ENCODE measurements at places on chromosomes 11 and 22.

DNA sequence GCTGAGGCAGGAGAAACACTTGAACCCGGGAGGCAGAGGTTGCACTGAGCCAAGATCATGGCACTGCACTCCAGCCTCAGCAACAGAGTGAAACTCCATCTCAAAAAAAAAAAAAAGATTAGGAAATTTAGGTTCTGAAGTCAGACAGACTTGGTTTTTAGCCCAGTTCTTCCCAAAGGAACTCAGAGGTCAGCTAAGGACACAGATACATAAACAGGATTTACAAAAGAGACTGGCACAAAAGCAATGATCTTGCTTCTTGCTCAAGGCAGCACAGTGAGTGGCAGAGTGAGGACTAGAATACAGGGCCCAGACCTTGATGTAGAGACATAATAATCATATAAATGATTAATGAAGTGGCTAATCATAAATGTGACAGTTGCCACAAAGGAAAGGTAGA lies 25.4 kb upstream of the RRAS2 start:
- DNase-seq = no peak
- H3K4me1 ChIP-seq = peaks cover 12% of the 10 kb centered on the region
- no peak overlapping the region for H3K27ac ChIP-seq
- H3K27me3 ChIP-seq = peaks cover 13% of the 10 kb centered on the region
- no peaks in the 10 kb centered on the region for H3K36me3 ChIP-seq

DNA sequence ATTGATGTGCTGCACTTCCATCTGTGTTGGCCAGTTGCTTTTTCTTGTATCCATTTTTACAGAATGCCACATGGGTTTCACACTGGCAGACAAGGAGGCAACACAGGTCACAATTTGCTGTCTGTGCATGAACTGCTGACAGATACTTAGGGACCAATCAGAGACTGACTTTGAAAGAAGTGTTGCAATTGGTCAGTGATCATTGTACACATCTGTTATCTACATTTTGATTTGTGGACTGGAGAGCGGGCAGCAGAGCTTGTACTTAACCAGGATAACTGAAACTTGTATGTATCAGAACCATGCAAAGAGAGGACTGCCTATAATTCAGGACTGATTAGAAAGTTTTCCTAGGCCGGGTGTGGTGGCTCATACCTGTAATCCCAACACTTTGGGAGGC lies 21.8 kb downstream of the PRR5 start:
- no peak for DNase-seq
- H3K27ac ChIP-seq = no peak overlapping the region
- H3K36me3 ChIP-seq = peaks cover 51% of the 10 kb centered on the region
- no peak overlapping the region for H3K4me3 ChIP-seq

DNA sequence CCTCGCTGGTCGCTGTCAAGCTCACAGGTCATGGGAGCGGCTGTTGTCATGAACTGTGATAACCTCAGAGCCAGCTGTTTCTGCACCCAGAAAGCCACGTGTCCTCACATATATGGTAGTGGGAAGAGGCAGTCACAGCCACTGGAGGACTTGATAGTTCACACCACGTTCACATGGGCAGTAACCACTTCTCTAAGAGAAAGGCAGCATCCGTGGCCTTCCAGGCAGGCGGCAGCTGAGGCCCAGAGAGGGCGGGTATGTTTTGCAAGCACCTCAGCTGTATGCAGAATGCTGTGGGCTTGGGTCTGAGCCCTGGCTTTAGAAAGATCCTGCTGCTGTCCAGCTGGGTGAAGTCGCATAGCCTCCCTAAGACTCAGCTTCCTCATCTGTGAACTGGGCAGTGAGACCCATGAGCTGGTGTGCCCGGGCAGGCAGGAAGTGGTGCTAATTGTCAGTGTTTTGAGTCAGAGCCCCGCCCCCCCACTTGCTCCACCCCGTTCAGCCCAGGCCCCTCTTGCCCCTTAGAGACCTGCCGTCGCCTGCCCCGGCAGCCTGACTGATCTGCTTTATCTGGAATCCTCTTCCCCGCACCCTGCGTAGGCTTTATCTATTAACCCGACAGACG lies 13.3 kb downstream of the TTC38 start:
- no peak overlapping the region for H3K27ac ChIP-seq
- no peaks in the 10 kb centered on the region for H3K27me3 ChIP-seq
- H3K36me3 ChIP-seq = peaks cover 88% of the 10 kb centered on the region
- no peak overlapping the region for H3K4me3 ChIP-seq

DNA sequence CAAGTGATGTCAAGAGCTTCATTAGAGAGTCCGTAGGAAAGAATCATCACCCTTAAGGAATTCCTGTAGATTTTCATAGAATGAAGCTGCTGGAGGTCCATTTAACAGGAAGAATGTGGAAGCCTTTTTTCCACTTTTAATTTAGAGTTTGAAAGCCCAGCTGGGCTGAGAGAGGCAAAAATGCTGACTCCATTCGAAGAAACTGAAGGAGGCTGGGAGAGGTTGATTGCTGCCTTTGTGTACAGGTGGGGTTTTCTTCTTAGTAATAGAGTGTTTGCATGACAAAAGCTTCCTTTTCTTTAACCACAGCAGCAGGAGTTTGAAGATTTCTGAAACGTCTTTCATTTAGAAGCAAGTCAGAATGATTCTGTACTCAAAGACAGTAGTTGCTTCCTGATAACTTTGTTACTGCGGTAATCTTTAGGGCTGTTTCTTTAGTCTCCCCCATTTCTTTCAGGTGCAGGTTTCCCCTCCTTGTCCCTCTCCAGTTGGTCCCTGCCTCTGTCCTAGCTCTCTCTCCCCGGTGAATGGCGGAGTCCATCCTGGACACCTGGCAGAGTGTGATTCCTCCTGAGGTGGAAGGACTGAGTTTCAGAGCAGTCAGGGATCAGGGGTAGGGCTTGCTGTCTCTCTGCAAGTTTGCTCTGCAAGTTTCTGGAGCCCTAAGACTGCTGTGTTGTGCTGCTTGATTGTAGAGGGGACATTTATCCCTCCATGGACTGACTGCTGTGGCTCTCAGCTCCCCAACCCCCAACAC lies 166.2 kb downstream of the LDLRAD3 start:
- peaks cover 7% of the 10 kb centered on the region for H3K36me3 ChIP-seq
- peak overlapping the region; percentile 16 for H3K27ac ChIP-seq
- no peaks in the 10 kb centered on the region for H3K27me3 ChIP-seq
- no peak for DNase-seq

- H3K36me3 ChIP-seq = peaks cover 42% of the 10 kb centered on the region
- DNase-seq = peak; percentile 59
- peak overlapping the region; percentile 65 for H3K27ac ChIP-seq
These were observed 1.9 kb downstream of the GRAMD4 start for GRCh38 chr22:46622081-46622521.

DNA sequence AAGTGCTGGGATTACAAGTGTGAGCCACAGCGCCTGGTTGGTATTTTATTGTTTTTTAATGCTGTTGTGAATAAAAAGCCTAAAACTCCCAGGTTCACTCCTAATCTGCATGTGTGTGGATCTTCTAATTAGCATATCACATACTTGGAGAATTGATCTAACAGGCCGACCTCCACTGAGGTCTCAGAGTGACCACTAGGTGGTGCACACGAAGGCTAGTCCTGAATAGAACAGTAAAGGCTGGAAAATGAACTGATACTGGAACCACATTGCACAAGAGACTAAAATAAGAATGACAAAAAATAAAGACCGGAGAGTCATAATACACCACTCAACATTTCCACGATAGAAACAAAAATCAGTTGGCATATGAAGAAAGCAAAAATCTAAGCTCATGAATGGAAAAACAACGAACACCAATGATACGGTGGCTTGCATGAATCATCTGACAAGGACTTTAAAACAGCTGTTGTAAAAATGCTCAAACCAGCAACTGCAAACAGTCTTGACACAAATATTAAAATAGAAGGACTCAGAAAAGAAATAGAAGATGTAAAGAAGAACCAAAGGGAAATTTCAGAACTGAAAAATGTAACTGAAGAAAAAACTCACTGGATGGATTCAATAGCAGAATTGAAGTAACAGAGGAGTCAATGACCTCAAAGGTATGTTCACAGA lies 19.2 kb downstream of the PIM3 start:
- H3K27ac ChIP-seq = no peak overlapping the region
- peaks cover 24% of the 10 kb centered on the region for H3K27me3 ChIP-seq
- no peaks in the 10 kb centered on the region for H3K36me3 ChIP-seq
- H3K4me3 ChIP-seq = no peak overlapping the region
- no peak for DNase-seq

DNA sequence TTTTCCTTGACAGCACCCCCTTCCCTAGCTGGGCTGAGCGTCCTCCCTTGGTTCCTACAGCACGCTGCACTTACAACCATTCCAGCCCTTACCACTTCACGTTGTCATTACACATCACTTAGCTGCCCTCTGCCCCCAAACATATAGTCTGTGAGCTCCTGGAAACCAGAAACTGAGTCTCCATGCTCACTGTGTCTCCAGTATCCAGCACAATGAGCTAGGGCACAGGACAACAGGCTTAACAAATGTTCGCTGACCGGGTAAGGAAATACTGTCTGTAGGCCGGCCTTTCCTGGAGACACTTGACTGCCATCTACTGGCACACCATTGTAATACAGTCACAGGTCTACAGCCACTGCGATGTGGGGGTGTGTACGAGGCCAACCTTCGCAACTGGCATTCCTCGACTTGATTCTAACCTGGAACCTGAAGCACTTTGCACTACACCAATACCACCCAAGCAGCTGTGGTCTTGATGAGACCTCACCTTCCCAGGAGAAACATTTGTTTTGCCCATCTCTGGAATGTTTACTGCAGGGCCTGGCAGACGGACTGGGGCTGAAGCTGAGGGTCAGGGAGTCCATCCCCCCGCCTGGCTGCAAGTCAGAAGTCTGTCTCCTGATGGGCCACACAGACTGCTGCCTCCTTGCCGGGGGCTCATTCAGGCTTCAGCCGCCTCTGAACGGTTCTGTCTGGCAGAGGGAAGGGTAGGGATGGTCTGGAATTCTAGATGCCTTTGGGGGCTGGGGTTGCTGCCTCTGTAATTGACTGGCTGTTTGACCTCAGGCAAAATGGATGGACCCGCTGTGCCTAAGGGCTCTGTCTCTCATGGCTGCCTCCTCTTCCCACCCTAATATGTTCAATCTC lies 72.0 kb downstream of the SYN3 start:
- H3K4me1 ChIP-seq = peaks cover 23% of the 10 kb centered on the region
- DNase-seq = peak; percentile 89
- H3K36me3 ChIP-seq = no peaks in the 10 kb centered on the region
- H3K27me3 ChIP-seq = no peaks in the 10 kb centered on the region

GRCh38 chr22:31148953-31149627 lies 8.8 kb upstream of the PLA2G3 start:
- H3K27me3 ChIP-seq = peaks cover 2% of the 10 kb centered on the region
- no peak overlapping the region for H3K4me3 ChIP-seq
- H3K27ac ChIP-seq = peak overlapping the region; percentile 45
- peak; percentile 15 for DNase-seq
- H3K4me1 ChIP-seq = peaks cover 4% of the 10 kb centered on the region

- no peak for DNase-seq
- peaks cover 12% of the 10 kb centered on the region for H3K4me1 ChIP-seq
- H3K27ac ChIP-seq = no peak overlapping the region
- no peaks in the 10 kb centered on the region for H3K27me3 ChIP-seq
These were observed 179.2 kb downstream of the DBX1 start for GRCh38 chr11:19980957-19981669.

GRCh38 chr22:42791721-42792452 lies 65.2 kb downstream of the ARFGAP3 start:
- no peak overlapping the region for H3K4me3 ChIP-seq
- H3K27ac ChIP-seq = no peak overlapping the region
- peaks cover 9% of the 10 kb centered on the region for H3K4me1 ChIP-seq
- peaks cover 54% of the 10 kb centered on the region for H3K36me3 ChIP-seq
- DNase-seq = no peak

GRCh38 chr22:26722159-26722558 lies 64.8 kb downstream of the MIAT start:
- no peaks in the 10 kb centered on the region for H3K4me1 ChIP-seq
- H3K27ac ChIP-seq = no peak overlapping the region

DNA sequence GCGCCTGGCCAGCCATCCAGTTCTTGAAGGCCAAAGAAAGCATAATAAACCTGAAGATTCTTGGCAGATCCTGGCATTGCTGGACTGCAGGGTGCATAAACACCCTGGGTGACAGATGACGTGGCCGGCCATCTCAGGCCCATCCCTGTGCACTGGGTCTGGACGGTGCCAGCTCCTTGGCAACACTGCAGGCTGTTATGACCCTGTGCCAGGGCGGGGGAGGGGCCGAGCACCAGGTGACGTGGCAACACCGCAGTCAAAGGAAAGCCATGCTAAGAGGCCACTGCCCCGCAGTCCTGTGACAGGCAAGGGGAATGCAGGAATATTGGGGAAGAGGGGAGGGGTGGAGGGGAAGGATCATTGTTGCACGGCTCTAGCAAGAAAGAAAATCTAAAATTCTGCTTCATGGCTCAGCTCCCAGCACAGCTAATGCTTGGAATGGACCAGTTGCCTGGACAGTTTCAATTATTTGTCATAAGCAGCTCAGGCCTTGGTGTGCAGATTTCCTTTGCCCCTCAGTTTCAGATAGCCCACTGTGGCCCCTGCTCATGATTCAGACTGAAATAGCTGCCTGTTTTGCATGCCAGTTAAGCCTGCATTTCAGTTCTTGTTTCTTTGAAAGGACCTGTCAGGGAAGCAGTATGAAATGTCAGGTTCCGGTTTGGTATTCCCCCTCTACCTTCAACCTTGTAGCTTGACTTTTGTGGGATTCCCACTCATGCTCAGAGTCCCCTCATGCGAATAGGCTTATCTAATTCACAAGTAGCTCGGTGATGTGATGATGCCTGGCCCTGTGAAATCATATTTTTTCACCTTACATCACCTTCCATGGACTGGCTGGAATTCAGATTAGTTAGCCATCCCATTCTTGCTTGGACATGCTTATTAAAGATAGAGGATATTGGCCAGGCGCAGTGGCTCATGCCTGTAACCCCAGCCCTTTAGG lies 29.7 kb upstream of the DDX6 start:
- H3K36me3 ChIP-seq = no peaks in the 10 kb centered on the region
- H3K27ac ChIP-seq = no peak overlapping the region
- H3K27me3 ChIP-seq = no peaks in the 10 kb centered on the region
- H3K4me1 ChIP-seq = peaks cover 8% of the 10 kb centered on the region
- no peak overlapping the region for H3K4me3 ChIP-seq

DNA sequence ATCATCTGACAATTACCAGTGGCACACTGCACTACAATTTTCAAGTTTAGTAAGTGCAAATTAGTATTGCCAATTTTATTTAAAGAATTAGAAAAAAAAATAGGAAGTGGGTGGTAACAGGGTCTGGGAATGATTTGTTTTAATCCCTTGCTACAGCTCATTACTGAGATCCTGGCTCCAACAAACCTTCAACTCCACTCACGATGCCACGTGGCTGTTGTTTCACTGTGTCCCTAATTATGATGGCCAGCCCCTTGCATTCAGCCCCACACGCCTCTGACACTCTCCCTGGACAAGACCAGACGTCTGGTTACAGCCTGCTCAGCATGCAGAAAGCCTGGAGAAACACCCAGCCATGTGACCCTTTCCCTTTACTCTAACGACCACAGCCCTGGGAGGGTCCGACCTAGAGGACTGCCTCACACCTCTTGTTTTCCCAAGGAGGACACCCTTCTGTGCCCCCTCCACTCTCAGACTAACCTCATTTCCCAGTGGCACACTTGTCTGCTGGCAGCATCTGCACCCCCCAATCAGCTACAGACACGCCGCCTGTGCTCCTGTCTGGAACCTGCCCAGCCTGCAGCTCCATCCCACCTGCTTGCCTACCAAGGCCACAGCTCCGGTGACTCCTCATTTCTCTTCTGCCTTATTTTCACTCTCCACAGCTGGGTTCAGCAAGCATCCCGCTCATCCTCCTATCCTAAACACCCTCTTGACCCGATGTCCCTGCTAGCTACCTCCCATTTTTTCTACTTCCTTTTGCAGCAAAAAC lies 18.5 kb upstream of the SLC25A1 start:
- peaks cover 55% of the 10 kb centered on the region for H3K36me3 ChIP-seq
- no peak overlapping the region for H3K4me3 ChIP-seq
- H3K27ac ChIP-seq = no peak overlapping the region
- H3K4me1 ChIP-seq = peaks cover 5% of the 10 kb centered on the region

- H3K4me3 ChIP-seq = no peak overlapping the region
- H3K36me3 ChIP-seq = peaks cover 3% of the 10 kb centered on the region
- no peak overlapping the region for H3K27ac ChIP-seq
- H3K27me3 ChIP-seq = no peaks in the 10 kb centered on the region
These were observed 31.3 kb downstream of the MYO7A start for GRCh38 chr11:77159219-77159936.
